Stimulated activated CD4-positive, alpha-beta T cell treated with anti-CD3 and anti-CD28 coated beads, Interleukin-1b, Interleukin-23, amount 100 ng/mL, for 1 hour (primary cell): ENCODE measurements at places on chromosomes 6 and 20.

- DNase-seq, result no peak
These were observed 645.2 kb downstream of the KIF16B start for GRCh38 chr20:15927893-15928650.

GRCh38 chr6:113823916-113824315 is 33.2 kb upstream of the MARCKS start:
- no peak for DNase-seq

DNA sequence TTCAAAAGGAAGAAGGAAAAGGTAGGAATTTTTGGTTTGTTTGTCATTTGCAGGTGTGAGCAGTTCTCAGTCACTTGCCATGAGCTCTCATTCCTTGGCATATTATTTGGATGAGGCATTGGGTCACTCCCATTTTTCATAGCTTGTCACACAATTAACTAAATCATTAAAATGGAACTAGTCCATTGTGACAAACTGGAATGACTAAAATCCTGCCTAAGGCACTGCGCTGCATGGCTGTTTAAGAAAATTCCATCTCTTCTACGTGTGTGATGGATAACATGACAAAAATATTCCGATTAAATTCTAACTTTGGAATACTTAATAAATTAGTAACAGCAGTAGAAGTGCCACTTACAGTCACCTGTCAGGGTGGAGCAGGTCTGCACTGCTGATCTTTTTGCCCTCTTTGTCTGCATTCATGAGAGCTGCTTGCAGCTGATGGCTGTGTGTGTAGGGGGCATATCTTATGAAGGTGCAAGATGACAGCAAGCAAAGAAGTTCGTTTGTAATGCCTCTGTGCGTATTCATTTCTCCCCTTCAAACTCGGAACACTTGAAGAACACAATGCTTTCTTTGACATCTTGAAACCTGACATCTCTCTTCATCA is 1292.6 kb upstream of the MAP3K7 start:
- DNase-seq, result no peak

- peak; percentile 39 for DNase-seq
These were observed 57.9 kb upstream of the MAP7 start for GRCh38 chr6:136607932-136608772.

DNA sequence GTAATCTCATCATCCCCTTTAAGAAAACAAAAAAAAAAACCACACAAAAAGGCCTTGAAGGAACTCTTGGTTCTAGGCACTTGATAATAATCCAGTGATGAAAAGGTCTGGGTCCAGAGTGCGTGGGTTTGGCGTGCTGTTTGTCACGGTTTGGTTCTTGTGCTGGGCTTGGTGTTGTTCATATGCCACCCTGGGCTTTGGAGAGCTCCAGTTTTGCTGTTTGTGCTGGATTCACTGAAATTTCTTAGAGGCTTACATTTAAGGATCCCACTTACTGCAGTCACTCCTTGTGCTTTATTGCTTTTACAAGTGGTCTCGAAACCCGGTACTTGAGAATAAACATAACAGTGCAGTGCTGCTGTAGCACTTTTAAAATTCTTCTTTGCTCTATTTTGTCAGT is 68.8 kb upstream of the XRN2 start:
- DNase-seq, result no peak

GRCh38 chr6:89117211-89118108 is at the start of gene SRSF12:
SRSF12 (minus strand) TSS chr6:89118071; CDS start chr6:89117887, 184 bp downstream.
- peak; percentile 9 for DNase-seq
